ENCODE measurements at places on chromosomes 5 and 9.

- no peak for DNase-seq
Measured at GRCh38 chr9:73347720-73348119, 196.1 kb downstream of the ANXA1 start.

DNA sequence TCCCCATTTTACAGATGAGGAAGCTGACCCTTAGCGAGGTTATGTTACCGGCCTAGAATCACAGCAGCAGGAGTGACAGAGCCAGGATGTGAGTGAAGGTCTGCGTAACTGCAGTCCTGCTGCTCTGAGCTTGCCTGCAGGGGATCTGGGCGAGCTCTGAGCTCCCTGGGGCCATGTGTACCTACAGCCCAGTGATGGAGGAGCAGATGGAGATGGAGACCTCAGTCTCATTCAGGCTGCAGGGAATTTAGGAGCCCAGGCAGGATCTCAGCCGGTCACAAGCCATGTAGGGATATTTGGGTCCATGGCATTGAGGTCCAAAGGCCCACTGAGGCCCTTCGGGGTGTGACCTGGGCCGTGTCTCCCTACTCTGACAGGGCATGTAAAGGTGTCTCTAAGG, 170.6 kb downstream of the CACNA1B start:
- no peak for DNase-seq

DNA sequence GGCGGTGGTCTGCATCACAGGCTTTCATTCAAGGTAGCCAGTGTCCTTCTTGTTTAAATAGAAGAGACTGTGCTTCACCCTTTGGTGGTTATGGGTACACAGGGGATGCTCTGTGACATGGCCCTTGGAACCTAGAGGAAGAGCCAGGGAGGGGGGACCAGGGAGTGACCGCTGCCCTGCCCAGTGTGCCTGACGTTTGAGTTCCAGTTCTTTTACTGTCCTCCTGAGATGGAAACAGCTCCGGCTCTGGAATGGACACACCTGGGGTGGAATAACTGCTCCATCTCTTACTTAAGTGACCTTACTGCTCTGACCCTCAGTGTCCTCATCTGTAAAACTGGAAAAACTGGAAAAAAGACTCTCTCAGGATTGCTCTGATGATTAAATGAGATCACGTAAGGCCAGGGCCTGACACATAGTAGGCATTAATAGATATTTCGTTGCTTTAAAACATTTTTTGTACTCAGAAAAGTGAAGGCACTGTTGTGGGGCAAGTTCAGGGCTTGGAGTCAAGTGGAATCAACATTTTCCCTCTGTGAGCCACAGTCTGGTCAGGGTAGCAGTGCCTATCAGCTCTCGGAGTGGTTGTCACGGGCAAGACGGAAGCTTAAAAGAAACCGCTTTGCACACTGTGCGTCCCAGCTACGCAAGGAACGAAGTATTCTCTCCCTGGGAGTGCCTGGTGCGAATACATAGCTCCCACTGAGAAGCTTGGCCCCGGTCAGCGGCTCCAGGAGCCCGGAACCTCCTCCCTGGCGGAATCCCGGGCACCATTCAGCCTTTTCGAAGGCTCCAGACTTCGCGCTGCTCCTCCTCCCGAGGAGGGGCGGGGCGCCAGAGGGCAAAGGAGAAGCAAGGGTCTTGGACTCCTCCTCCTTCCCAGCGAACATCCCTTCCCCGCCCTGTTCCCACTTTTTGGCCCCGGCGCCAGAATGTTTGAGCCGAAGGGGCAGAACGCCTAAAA, 5.8 kb downstream of the POU4F3 start:
- DNase-seq = peak; percentile 31

- DNase-seq = no peak
Measured at GRCh38 chr9:79346350-79347020, 225.3 kb upstream of the TLE4 start.

DNA sequence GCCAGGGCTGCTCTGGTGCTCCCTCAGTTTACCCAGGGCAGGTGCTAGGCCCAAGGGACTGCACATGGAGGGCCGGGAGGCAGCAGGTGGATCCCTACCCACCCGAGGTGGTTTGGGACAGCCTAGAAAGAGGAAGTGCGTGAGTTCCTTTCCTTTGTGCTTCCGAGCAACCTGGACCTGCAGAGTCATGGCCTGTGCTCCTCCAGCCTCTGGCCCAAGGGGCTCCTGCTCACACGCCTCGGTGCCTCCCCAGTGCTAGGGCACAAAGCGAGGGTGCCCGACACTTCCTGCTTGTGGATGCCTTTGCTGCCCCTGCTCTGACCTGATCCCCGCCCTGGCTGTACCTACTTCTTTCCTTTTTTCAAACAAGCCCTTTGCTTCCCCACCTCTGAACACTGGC, 79.3 kb downstream of the RXRA start:
- DNase-seq = no peak

DNA sequence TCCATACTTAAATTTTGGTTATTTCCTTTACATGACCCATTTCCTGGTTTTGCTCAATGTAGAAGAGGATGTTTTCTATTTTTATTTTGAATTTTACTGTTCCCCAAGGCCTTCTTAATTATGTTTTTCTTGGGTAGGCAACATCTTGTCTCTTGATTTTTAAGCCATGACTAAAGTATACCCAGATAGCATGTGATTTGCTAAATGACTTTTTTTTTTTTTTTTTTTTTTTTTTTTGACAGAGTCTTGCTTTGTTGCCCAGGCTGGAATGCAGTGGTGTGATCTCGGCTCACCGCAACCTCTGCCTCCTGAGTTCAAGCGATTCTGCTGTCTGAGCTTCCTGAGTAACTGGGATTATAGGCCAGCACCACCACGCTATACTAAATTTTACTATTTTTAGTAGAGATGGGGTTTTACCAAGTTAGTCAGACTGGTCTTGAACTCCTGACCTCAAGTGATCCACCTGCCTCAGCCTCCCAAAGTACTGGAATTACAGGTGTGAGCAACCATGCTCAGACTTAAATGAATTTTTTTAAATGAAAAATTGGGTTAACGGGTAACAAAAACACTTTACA, 198.6 kb upstream of the DAB2 start:
- no peak for DNase-seq

DNA sequence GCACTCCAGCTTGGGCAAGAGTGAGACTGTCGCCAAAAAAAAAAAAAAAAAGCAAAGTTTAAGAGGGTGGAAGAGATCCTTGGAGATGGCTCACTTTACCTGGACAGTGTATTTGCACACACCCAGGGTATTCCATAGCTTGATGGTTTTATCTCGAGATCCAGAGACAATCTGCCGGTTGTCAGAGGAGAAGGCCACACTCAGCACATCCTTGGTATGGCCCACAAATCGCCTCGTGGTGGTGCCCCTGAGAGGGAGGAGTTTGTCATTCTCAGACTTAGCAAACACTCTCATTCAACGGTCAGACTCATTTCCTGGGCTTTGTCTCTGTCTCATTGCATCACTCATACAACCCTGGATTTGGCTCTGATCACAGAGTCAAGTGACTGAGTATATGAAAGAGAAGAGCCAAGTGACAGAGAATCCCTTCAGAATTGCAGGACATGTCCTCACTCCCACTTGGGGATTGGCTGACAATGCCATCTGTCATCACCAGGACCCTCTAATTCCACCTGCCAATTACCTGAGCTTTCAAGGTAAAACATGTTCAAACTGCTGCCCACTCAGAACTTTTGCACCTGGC, 2.2 kb downstream of the RACK1 start:
- DNase-seq = no peak

DNA sequence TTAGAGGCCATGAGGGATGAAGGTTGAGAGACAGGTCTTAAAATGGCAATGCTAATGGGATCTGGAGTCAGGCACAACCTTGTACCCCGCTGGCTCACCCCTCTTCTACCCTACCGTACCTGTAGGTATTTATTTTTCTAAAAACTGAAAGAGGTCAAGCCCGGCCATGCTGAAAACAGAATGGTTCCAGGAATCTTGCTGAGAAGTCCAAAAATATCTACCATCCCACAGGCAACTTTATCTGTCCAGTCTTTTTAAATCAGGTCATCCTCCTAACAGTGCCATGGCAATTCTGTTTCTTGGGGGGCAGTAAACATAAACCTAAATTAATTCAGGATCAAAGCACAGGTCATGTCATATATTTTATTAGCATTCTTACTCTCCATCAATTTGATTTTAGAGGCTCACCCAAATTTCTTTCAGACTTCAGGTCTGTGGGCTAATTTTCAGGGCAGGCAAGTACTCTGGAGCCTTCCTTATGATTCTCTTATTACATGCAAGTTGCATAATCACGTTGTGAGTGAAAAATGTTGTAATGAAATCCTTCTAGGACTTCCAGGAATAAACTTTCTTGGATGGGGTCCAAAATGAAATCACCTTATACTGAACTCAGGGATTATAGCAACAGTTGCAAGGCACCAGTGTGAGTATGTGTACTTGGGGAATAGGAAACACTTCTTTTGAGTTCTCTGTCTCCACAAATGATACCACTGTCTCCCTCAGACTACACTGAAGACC, 102.7 kb upstream of the NREP start:
- no peak for DNase-seq

- DNase-seq = no peak
Measured at GRCh38 chr9:97363661-97364299, 48.1 kb upstream of the TDRD7 start.

DNA sequence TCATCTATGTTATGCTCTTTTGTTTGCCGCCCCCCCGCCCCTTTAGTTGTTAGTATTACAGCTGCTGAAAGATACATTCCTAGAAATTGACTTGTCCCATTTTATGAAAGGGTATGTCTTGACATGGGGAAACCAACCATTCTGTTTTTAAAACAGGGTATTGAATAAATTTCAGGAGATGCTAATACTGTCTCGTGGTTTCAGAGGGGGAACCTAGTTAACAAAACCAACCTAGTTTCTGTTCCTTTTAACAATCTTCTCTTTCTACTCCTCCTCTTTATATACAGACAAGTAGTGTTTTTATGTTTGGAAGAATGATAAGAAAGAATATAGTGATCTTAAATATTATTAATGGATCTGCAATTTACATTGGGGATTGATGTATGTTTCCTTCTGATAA, 3.5 kb downstream of the PIP5K1B start:
- no peak for DNase-seq

DNA sequence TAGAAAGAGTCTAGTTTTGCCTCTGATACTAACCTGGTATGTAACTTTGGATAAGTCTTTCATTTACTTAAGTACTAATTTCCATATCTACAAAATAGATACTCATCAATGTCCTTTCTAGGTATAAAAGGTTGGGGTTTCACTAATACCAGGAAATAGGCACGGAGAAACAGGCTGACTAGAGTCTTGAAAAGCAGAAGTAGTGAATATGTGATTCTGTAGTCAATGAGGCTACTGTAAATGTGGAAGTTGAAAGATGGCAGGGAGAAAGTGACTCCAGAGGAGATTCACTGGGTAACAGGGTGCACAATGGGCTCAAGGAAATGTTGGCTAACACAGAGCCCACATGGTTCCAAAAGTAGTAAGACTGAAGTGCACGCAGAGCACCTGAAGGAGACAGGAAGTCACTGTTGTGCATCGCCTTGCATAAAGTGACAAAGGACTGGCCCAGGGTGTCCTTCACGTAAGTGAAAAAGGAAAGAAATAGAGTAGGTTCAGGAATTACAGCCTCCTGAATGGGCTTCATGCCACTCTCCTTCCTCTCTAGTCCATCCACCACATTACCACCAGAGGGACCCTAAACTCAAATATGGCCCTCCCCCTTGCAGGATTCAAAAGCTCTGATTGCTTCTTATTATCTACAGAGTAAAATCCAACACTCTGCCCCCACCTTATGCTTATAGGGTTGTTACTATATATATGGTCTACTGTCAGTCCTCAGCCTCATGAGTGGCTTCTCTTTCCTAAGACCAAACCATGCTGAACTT, 288.0 kb upstream of the SMARCA2 start:
- DNase-seq = no peak

- no peak for DNase-seq
Measured at GRCh38 chr9:124980431-124980830, 39.5 kb upstream of the GOLGA1 start.

All from NCI-H146 (cell line).